ENCODE measurements at places on chromosomes 13 and 19.

GRCh38 chr13:107365466-107366215, 797.7 kb upstream of the ARGLU1 start:
- no peak for DNase-seq

GRCh38 chr13:71801165-71801760, 65.7 kb downstream of the DACH1 start:
- no peak for DNase-seq

DNA sequence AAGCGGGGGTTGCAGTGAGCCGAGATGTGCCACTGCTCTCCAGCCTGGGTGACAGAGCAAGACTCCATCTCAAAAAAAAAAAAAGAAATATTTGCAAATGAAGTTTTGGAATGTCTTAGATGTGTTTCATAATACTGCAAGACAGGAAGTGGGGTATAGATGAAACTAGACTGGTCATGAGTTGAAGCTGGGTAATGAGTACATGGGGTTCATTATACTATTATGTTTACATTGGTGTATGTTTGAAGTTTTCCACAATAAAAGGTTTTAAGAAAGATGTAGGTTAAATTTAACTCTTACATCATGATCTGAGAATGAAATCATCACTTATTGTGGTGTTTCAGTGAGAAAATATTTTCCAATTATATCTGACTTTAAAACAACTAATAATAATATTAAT, 19.0 kb downstream of the FNDC3A start:
- no peak for DNase-seq

DNA sequence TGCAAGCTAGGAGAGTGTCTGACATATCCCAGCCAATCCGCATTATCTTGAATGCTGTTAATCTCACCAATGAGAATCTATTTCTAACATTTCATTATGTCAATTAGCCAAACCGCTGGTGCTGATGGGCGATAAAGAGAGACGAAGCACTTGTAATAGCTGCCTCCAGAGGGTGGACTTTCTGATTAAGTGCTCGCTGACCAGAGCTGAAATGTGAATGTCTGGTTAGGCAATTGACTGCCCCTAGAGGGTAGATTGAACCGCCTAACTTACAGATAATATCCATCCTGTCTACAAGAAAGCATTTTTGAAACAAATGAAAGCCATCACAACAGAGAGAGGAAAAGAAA, 552 bp upstream of the GRWD1 start:
- DNase-seq, result no peak

DNA sequence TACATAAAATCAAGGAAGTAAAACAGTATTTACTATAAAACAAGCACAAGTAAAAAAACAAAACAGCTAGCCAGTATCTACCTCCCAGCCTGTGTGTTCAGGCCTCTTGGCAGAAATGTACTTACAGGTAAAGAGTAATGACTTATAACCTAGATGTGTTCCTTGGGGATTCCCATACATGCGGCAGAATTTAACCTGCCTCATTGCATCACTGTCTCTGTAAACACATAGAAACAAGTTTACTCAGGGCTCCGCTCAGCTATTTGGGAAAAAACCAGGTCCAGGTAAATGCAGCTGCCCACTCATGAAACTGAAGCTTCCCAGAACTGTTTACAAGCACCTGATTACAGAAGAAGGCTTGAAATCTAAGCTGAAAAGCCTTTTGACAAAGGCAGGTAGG, 50.7 kb upstream of the SERP2 start:
- DNase-seq, result no peak

DNA sequence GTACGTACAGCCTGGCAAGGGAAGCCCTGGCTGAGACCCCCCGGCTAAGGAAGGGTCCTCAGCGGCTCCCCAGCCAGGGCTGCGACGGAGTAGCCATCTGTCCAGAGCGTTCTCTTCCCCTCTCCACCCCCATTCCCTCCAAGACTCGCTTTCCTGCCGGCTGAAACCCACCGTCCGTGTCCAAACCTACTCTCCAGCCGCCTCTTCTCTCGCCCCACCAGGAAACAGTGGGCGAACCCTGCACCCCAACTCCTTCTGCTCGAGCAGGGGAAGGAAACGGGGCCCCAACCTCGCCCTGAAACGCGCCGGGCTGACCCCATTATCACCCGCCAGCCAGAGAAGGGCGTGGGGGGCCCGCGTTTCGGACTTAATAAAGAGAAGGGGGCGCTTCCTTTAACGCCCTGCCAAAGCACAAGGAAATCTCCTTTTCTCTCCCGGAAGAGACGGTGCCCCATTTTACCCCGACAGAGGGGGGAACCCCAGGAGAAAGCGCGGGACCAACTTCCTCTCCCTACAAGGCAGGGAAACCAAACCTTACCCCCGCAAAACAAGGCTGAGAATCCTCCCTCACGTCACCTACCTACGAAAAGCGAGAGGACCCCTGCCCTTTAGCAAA, 2.5 kb downstream of the ZC3H4 start:
- DNase-seq, result no peak

DNA sequence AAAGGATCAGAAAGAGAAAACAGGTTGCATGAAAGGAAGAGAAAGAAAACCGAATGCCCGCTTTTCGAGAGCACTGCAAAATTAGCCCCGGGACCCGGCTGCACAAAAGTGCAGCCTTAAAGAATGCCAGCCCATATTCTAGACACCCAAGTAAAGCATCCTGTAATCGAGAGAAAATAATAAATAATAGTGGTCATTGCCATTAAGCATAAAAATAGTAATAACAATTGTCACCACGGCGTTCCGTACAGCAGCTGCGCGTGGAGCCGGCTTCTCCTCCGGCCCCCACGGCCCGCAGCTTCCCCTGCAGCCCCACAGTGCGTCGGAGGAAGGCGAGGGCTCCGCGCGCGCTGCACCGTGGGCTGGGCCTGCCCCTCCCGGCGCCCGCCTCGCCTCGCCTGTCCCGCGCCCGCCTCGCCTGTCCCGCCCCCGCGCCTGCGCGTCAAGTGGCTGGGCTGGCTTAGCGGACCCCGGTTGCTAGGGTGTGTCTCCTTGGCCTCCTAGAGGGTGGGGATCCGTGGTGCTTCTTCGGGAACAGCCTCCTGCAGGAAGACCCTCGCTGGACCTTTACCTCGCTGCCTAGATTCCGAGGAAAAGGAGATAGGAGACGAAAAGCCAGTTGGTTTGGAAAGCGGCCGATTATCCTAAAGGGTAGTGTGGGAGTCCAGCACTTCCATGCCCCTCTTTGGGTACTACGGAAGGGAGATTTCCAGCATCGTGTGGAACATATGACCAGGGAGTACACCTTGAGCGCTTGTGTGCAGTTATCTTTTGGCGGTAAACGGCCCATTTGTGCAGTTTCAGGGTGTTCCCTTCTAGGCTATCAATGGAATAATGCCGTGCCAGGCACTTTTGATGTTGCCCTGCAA, at the start of gene LRRC63:
Gene LRRC63, plus strand, starts transcription at position 446 of the 869 bp plus-strand sequence. CDS start 1,107 bp downstream, outside the sequence.
- peak; percentile 71 for DNase-seq

GRCh38 chr13:106104281-106104901, 431.1 kb downstream of the EFNB2 start:
- DNase-seq, result no peak

DNA sequence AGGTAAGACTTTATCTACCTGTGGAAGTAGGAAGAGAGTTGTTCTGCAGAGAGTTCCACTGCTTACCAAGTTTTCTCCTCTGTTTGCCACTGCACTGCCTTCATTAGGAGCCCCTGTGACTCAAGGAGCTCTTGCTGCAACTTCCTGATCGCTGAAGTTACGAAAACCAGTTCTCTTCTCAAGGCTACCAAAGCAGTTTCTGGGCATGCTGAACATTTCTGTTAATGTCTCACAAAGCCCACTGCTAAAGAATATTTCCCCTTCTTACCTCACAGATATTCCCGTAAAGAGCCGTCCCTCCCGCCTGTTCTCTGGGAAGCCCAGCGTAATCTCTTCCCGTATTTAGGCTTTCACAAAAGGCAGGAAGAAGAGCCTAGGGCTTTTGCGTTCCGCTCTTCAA, 82.6 kb upstream of the OXGR1 start:
- DNase-seq, result no peak

- no peak for DNase-seq
Observed at GRCh38 chr13:50085063-50085462, 69.8 kb downstream of the KCNRG start.

DNA sequence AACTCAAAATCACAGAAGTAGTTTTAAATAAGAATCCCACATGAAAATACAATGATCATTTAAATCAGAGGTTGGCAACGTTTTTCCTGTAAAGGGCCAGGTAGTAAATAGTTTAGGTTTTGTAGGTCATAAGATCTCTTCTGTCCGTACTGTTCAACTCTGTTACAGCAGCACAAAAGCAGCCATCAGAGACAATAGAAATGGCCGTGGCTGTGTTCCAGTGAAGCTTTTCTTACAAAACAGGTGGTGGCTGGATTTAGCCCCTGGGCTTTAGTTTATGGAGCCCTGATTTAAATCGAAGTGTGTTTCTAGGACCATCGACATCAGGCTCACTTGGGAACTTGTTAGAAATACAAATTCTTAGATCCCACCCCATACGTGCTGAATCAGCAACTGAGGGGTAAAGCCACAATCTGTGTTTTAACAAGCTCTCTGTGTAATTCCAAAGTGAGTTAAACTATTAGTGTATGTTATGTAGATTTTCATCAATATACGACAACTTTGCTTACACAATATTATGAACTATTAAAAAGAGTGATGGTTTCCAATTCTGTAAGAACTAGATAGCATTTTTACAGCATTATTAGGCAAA, 54.8 kb upstream of the MIR17HG start:
- DNase-seq, result no peak

- DNase-seq, result no peak
Observed at GRCh38 chr19:7622933-7623685, 6.2 kb downstream of the XAB2 start.

GRCh38 chr19:35267353-35267817, 1.4 kb upstream of the USF2 start:
- no peak for DNase-seq

DNA sequence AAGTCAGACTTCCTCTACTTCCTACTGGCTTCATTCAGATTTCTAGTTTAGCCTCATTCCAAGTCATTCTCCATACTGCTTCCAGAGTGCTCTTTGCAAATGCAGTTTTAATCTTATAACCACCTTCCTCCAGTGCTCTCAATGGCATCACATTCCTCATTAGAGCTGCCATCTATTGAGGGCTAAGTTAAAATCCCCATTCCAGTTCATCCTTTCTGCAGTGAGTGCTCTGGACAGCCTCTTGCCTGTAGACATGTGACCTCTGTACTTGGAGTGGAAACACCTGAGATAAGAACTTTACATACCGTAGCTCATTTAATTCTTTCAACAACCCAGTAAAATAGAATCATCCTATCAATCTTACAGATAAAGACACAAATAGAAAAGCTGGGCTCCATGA, 57.9 kb upstream of the MAB21L1 start:
- no peak for DNase-seq

GRCh38 chr13:41456768-41457588, at the start of gene RGCC:
Gene RGCC (plus strand): TSS chr13:41457550. CDS start chr13:41457708, 158 bp downstream.
- DNase-seq, result peak; percentile 93

DNA sequence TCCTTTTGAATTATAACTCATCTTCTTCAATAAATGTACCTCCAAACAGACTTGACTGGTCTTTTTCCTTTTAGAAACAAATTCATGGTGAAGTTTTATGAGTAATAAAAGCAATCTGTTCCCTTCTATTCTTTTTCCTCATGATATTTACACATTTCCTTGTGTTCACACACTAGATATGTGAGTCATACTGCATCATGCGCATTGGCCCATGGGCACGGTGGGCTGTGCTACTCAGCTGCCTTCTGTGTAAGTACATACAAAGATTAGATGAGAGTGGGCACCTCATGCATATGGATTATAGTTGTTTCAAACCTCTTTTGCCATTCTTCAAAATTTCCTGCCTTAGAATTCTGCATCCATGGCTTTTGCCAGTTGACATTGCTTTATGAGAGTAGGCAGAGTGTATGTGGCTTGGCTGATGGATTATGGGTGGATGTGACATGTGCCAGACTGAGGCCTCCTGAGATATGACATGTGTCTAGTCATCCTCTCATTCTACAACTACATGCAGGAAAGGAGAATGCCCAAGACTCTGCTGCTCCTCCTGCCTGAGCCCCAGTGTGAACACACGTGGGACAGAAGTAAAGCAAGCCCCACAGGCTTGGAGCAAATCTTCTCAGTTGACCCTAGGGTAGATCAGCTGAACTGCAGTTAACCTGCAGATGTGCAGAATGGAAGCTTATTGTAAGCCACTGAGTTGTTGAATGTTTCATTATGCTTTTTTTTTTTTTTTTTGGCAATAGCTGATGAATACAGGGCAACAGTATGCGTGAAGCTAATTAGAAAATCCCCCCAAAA, 109.9 kb downstream of the RBM26 start:
- no peak for DNase-seq

GRCh38 chr19:3268326-3268725, 43.9 kb downstream of the CELF5 start:
- no peak for DNase-seq

- no peak for DNase-seq
Observed at GRCh38 chr13:96481482-96481881, 391.6 kb downstream of the HS6ST3 start.

- DNase-seq, result no peak
Observed at GRCh38 chr19:6930190-6930589, 42.8 kb downstream of the ADGRE1 start.

GRCh38 chr13:42753697-42754096, 27.7 kb upstream of the FAM216B start:
- no peak for DNase-seq

DNA sequence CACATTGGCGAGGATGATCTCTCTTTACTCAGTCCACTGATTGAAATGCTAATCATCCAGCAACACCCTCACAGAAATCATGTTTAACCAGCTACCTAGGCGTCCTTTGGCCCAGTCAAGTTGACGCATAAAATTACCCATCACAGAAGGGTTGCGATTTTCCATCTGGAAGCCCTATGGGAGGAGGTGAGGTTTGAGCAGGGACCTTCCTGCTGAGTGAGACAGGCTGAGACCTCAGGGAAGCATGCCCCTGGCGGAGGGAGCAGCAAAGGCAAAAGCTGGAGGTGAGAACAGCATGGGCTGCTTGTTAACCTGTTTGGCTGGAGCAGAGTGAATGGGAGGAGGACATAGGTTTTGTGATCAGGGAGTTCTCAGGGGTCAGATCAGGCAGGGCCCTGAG, 7.3 kb downstream of the TTC9B start:
- DNase-seq, result no peak

DNA sequence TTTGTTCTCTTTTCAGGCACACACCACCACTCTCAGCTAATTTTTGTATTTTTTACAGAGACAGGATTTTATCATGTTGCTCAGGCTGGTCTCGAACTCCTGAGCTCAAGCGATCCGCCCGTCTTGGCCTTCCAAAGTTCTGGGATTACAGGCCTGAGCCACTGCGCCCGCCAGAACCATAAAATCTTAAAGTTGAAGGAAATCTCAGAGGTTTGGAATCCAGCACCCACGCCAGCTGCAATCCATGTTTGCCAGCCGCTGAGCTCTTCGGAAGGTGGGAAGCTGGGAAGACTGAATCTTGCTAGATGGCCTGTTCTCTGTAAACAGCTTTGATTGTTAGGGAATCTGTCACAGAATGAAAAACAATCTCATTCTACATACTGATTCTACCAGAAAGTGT, 38.5 kb downstream of the SPATA13 start:
- no peak for DNase-seq
